Ovary (tissue), 10 donors: ENCODE measurements at places on chromosomes 13 and 19. TPM values are rescaled to one million over a fixed set of nuclear protein-coding genes. Genes with fewer than 3 reads are reported as not detected.

Gene GJB6
- total RNA-seq: not detected

Gene SCN1B
- 13.9 TPM for total RNA-seq

Gene IGFL4
- total RNA-seq: not detected

Gene TINCR
- 0.48 TPM for total RNA-seq

Gene CYP2S1
- total RNA-seq: 1.1 TPM

Gene SCEL
- total RNA-seq: not detected

Gene CEACAM3
- not detected for total RNA-seq

Gene RFPL4AL1
- total RNA-seq: not detected

Gene FBN3
- 0.25 TPM for total RNA-seq

Gene C19orf18
- total RNA-seq: 1.4 TPM
